Mesothelial cell of epicardium (in vitro differentiated cells): ENCODE measurements at places on chromosomes 16 and 17.

GRCh38 chr17:10156948-10157607 lies 41.3 kb downstream of the GAS7 start:
- no peak for DNase-seq

DNA sequence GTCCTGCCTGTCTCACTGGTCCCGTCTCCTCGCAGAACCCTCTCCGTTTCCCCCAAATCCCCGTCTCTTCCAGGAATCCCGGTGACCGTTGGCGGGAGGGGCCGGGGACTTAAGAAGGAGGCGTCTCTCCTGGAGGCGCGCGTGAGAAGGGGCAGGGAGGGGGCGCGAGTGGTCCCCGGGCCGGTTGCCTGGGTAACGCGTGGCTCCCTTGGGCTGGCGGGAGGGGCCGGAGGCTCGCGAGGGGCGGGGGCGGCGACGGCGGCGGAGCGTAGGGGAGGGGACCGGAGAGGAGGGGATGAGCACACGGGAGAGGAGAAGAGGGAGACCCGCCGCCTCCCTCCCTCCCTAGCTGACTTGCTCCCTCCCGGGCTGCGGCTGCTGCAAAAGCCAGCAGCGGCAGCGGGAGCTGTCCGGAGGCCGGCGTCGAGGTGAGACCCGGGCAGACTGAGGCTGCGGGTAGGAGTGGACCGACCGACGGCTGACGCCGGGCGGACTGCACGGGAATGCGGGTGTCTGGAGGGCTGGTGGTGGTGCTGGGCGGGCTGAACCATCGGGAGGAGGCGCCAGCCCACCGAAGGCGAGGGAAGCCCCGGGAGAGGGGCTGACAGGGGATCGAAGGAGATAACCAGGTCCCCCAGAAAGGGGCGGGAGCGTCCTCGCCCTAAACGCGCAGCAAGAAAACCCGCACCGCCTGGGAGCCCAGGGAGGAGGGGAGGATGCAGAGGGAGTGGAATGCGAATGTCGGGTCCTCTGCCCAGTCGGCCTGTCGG lies at the start of gene PRRT2:
Gene PRRT2, plus strand, starts transcription at position 298 of the 770 bp plus-strand sequence. CDS start 862 bp downstream, outside the sequence.
- DNase-seq = peak; percentile 69

GRCh38 chr16:67425580-67425979 lies 5.3 kb upstream of the HSD11B2 start:
- no peak for DNase-seq

- DNase-seq = no peak
Measured at GRCh38 chr16:86651823-86652222, 73.5 kb downstream of the FOXL1 start.

GRCh38 chr16:22969567-22969966 lies 155.6 kb downstream of the HS3ST2 start:
- no peak for DNase-seq
